ENCODE measurements at places on chromosomes 13 and 19. TPM values are rescaled to one million over a fixed set of nuclear protein-coding genes. Genes with fewer than 3 reads are reported as not detected.

Gene SGCG
- total RNA-seq: 0.16 TPM

Gene RAP2A
- total RNA-seq: 41.8 TPM

Gene CCL25
- total RNA-seq: not detected

Gene R3HDM4
- total RNA-seq: 33.3 TPM

Gene FXYD1
- not detected for total RNA-seq

Gene ZNF284
- total RNA-seq: 2.1 TPM

Gene EXOC3L2
- total RNA-seq: 3.4 TPM

Gene COLGALT1
- total RNA-seq: 188 TPM

Gene ATCAY
- total RNA-seq: not detected

Gene MAST1
- 0.16 TPM for total RNA-seq

Gene ZFP36
- total RNA-seq: 1.9 TPM

Gene ITGBL1
- total RNA-seq: 3.2 TPM

Gene TMEM221
- total RNA-seq: not detected

Gene FGF21
- total RNA-seq: not detected

Gene ZNF506
- total RNA-seq: 5.7 TPM

Gene C13orf42
- total RNA-seq: not detected

Gene STXBP2
- 27.7 TPM for total RNA-seq

Data from bladder microvascular endothelial cell (primary cell).